ENCODE measurements at places on chromosomes 4 and X.

DNA sequence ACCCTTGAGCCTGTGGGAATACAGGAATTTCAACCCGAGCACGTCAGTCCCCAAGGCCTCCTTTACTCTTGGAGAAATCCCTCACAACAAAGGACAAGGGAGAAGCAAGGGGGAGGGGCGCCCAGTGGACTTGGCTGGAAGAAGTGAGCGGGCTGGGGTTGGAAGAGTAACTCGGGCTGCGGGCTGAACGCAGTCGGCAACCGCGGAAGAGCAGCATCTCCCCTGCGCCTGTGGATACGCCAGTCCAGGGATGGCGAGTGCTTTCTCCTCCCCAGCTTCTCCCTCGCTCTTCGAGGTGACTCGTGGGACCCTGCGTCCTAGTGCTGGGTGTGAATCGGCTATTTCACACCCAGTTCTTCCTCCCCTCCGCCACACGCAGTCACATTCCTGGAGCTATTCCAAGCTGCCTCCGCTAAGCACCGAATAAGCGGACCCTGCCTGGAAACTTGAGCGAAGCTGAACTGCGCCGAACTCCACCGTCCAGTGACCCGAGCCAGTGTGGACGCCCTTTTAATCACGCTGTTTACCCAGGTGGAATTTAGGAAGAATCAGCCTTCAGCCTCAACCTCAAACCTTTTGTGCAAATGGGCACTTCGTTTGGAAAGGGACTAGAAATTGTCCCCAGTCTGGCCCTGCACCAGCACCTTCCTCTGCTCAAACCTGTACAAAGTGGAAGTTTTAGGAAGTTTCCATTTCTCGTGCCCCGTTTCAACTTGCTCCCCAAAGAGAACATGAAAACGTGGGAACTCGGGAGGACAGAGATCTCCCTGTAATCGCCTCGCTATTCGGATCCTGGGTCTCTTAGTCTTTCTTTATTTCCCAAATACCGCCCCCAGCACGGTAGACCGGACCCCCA, 64.3 kb upstream of the WDR17 start:
- no peak for DNase-seq

GRCh38 chrX:40971736-40972135, 113.5 kb upstream of the USP9X start:
- DNase-seq = no peak

GRCh38 chr4:82753725-82754410, 44.7 kb downstream of the SCD5 start:
- no peak for DNase-seq

DNA sequence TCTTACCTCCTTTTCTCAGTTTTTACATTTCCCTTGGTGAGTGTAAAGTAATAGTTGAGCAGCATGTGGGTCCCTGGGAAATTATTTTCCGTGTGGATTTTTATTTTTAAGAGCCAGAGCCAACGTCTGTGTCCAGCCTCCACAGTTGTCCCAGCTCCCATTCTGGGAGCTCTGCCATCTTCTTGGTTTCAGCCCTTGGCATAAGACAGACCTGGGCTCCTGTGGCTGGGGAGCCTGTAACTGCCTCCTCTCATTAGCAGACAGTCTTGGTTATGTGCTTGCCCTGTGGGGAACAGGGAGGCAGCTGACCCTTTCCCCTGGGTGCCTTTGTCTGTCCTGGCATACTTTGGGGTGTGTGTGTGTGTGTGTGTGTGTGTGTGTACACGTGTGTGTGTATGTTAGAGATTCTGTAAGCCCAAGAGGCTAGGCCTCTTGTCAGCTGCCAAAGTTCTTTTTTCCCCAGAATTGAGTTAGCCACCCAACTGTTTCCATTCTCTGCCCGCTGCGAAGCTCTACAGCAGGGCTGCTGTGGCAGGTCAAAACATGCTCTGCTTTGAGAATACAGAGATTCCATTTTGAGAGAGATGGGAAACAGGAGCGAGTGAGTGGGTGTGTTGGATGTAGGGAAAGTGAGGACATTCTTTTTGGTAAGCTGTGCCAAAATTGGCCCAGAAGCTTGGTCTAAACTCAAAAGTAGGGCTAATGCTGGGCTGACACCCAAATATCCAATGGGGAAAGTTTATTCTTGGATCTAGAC, 140.7 kb downstream of the TMEM164 start:
- no peak for DNase-seq

DNA sequence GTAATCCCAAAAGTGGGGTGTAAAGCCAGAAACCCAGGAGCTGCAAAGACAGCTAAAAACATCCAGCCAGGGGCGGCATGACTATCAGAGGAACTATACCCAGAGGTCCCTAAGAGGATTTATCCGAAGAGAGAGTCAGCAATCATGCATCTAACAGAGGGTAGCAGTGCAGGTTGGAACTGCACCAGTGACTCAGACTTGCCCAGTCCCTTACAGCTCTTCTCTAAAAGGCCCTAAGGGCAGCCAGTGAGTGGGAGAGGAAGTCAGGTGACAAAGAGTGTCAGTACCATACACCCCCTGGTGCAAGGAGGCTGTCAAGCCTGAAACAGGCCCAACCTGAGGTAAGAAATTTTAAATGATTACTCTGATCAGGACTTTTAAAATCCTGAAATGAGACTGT, 88.1 kb downstream of the CAMK2D start:
- DNase-seq = peak; percentile 50

- no peak for DNase-seq
Observed at GRCh38 chr4:119068529-119068962, 67.1 kb upstream of the MYOZ2 start.

DNA sequence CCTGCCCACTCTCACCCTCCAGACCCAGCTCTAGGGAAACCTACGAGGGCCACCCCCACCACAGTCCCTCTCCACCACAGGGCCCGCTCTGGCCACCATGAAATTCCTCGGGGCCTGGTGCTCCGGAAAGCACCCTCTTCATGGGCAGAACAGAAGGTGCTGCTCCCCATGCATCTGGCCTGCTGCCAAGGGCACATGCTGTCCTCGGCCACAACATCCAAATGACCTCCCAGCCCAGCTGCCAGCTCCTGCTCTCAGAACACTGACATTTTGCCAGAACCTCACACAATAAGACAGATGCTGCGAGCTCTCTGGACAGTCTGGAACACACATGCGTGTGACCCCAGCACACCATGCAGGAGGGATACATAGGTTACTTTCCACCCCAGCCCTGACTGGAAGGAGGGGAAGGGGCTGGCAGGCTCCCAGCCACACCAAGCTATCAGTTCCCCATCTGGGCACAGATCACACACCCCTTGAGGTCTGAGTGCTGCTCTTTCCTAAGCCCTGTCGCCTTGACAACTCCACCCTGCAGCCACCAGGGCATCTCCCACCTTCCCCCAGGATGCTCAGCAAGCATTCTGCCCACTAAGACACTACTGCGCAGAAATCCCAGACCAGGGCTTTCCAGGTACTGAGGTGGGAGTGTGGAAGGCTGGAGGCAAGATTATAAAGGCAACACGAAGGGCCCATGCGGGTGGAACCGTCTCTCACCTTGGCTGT, 5.8 kb downstream of the CCNQ start:
- DNase-seq = no peak

DNA sequence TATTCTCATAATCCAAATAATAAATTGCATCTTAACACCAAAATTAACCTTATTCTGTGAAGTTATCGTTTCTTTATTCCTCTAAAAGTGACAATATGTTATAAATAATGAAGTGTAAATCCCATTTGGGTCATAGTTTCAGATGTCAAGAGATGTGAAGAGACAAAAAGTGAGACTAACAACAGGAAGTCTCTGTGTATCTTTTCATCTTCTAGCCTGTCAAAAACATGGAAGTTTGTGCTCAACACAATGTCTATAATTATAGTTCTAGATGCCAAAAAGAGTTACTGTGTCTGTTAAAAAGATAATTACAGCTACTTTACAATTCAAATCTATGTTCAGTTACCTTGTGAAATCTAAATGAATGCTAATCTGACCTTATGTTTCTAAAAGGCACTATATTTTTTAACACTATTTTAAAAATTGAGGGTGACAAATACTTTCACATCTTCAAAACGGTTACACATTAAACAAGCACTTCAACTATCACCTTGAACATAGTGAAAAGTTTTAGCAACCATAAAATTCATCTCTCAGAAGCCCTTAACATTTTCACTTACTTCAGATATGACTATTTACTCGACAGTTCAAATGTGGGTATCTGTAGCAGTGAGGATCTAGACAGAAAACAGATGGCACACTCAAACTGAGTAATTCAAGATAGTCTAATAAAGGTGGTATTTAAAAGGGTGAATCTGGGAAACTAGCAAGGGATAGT, 509.8 kb downstream of the ARAP2 start:
- no peak for DNase-seq

DNA sequence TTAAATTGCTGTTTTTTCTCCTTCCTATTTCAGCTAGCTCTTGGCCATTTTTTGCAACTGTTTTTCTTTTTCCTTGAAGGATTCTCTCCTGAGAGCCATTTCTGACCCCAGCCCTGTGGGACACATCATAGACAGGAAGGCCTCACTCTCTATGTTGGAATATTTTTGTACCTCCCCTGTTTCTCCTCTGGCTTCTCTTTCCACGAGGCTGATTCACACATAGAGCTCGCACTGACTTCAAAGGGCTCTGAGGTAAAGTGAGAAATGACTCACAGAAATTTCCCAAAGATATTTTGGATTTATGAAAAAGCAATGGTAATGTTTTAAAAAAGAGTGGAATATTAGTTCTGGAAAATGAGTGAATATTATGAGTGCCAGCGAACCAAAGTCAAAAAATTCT, 181.7 kb upstream of the IGFBP7 start:
- no peak for DNase-seq

GRCh38 chr4:143403553-143403820, 66.8 kb downstream of the GAB1 start:
- DNase-seq = peak; percentile 80

DNA sequence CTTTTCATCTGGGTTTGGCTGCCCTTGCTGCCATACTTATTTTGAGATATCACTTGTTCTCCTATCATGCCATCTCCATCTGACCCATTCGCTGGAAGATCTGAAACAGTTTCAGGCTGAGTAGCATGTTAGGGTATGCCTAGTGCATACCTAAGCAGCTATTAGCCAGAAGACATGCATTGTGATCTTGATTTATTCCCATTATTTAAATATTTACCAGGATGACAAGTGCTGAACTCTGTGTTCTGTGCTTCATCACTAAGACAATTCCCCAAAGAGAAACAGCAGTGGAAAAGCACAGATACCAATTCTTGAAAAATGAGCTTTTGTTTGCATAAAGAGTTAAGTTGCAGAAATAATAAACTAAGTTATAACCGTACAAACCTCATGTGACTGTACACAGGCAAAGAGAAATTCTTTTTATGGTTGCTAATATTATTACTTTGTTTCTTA, 271.0 kb upstream of the ARSJ start:
- no peak for DNase-seq

DNA sequence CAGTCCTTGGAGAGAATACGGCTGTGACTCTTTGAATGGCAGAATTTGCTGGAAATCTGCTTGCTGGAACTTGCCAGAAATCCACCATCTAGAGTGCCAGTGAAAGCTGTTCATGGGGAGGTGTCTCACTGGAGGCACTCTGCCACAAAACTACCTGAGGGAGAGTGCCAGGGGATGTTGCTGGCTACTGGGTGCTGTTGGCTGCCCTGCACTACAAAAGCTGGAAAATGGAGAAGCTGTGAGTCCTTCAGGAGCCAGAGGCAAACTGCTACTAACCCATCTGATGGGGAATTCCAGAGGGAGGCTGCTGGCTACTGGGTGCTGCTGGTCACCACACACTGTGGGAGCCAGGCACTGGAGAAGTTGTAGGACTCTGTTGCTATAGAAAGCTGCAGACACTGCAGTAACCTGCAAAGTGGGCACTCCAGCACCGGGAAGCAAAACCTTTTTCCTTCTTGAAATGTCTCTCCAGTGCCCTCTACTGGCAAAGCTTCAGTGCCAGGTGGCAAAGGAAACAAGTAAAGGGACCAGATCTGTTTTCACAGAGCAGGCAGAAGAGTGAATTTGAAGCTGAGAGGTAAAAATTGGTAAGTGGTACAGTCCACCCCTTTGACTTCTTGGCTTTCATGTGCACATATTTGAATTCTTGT, 47.8 kb upstream of the HSD17B10 start:
- peak; percentile 60 for DNase-seq

GRCh38 chrX:114334473-114334982, 249.4 kb upstream of the HTR2C start:
- DNase-seq = no peak

GRCh38 chr4:147772459-147772969, 40.6 kb downstream of the ARHGAP10 start:
- DNase-seq = no peak

GRCh38 chr4:23423540-23423939, 466.3 kb downstream of the PPARGC1A start:
- no peak for DNase-seq

DNA sequence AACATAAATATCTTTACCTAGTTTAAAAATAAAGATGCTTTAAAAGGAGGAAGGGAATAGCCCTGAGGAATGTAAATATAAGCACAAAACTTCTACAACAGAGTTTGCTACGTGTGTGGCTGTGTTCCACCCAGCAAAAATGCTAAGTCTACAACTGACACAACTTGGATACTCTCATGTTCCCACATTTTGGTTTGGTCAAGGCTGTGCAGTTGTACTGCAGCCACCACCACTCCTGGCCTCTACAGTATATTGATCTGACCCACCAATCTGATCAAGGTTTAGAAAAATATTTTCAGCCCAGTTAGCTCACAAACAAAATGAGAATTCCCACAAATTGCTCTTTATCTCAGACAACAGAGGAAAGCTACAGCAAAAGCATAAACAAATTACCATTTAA, 12.1 kb downstream of the F9 start:
- DNase-seq = no peak

GRCh38 chrX:136204571-136204970, 46.6 kb downstream of the MAP7D3 start:
- no peak for DNase-seq

GRCh38 chr4:161538941-161539340, 624.9 kb downstream of the FSTL5 start:
- DNase-seq = no peak

GRCh38 chrX:69555481-69556041, 51.4 kb downstream of the NALF2 start:
- no peak for DNase-seq

- no peak for DNase-seq
Observed at GRCh38 chr4:186624951-186625350, 69.6 kb upstream of the MTNR1A start.

- DNase-seq = no peak
Observed at GRCh38 chr4:129823105-129823504, 727.2 kb downstream of the C4orf33 start.

DNA sequence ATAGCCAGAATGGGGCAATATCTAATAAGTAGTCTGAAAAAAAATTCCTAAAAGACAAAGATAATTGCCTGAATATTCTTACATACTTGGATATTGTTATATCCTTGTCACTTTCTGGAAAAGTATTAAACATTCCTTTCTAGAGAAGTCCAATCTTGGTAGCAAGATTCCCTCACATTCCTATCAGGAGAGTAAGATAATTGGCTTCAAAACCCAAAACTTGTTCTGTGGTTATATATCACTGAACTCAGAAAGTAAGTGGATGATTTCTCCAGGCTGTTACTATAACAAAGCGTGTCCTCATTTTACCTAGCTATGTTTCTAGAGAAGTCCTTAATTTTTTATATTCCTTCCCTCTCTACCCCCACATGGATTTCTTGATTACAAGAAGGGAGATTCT, 46.0 kb upstream of the TEX13A start:
- DNase-seq = no peak

GRCh38 chrX:116276261-116276660, 105.7 kb downstream of the AGTR2 start:
- DNase-seq = no peak

GRCh38 chrX:96102997-96103396, 581.6 kb upstream of the DIAPH2 start:
- DNase-seq = no peak

Data from OCI-LY7 (cell line).